ENCODE measurements at places on chromosomes 1 and 21.

DNA sequence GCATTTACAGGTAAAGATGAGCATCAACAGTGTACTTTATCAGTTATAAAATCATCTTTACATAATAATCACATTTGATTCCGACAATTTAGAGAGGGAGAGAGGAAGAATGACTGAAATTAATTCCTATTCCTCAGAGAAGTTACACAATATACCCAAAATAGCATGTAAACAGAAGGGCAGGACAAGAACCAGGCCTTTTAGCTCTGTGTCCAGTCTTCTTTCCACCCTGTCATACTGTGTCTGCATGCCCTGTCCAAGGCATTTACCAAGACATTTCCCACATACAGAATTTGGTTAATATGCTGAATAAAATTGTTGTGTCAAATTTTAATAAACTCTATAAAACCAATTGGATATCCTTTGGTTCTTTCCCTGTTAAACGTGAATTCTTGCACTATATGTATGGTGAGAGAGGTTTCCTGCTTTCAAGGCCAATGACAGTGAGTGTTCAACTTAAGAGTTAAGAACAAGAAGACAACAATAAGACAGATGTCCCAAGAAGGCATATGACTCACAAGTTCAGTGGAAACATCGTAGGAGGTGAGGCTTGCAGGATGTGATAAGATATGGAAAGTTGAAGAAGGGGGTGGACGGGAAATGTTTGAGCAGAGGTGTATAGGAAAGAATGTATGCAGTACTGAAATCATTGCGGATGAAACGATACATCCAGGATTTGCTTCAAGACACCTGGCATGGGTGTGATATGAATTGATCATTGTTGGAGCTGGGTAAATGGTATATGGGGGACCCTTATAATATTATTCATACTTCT is 20.8 kb downstream of the LRRC8B start:
- no peak for DNase-seq

DNA sequence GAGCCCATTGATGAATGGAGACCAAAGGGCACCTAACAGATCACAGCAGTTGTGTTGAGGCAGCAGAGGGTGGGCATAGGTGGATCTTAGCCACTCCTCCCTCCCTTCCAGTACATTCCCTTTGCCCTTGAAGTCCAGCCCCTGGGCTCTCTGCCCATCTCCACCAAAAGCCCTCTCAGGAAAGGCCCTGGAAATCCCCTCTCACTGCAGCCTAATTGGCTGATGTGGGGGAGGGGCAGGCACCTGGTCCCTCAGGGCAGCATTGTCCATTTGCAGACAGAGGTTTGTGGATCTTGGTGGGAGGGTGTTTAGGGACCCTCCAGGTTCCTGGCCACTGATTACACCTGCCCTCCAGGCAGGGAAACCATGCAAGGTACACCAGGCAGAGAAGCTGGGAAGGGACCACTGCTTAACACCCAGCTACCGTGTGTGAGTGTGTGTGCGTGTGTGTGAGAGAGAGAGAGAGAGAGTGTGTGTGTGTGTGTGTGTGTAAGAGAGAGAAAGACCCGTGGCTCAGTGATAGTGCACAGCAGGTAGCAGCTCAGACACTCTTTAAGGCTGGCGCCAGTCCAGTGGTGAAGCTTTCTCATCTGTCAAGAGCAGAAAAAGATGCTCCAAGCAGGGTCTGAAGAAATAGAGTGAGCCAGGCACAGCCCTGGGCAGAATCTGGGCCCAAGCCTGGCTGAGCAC is 71.1 kb downstream of the MATN1 start:
- no peak for DNase-seq

GRCh38 chr1:229370601-229371021 is 27.8 kb upstream of the CCSAP start:
- no peak for DNase-seq

DNA sequence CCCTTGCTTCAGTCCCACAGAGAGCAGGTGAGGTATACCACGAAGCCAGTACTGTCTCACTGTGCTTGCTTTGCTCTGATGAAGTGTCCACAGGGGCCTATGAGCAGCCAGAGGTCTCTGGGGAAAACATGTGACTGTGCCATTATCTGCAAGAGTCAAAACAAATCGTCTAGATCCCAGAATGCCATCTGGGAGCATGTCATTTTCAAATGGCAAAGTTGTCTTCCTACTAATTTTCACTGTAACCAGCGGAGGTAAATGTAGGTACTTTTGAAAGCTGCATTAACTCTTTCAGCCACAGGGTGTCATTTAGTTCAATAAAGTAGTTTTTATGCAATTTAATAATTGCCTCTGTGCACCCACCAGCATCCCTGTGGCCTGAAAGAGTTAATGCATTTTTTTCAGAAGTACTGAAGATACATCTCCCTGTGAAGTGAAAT is 173.6 kb upstream of the SGIP1 start:
- DNase-seq = no peak

DNA sequence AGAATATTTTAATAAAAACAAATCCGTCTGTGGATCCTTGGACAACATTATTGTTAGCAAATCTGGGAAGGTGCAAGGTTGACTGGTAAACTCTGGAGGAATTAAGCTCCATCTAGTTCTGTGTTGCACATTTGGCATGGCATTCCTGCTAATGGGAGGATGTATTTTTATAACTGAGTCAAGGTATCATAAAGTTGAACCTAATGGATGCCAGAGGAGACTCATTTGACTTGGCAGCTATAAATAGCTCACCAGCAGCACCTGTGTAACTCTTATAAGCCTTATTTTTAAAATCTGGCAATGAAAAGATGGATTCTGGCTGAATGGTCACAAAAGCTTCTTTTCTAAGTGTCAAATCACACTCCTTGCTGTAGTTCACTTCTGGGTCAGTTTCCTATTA is 118.5 kb upstream of the ADAMTS5 start:
- no peak for DNase-seq

DNA sequence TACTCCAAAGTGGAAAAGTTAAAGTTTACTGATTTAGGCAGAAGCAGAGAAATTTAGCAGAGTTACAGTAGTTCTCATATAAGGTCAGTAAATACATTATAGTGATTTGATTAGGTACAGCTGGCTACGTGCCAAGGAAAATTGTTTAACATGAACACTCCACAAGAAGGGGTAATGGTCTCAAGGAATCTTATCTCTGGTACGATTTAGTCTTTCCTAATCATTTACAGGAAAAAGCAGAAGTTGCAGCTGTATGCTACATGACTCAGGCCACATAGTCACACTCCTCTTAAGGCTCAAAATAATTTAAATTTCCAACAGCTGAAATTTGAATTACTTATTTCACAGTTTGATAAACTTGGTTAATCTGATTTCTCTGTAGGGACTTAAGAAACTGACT is 36.9 kb upstream of the OR2B11 start:
- no peak for DNase-seq

GRCh38 chr1:31811605-31812004 is 4.2 kb downstream of the SPOCD1 start:
- no peak for DNase-seq

Measured in NCI-H187 (cell line).